NCI-H774 (cell line): ENCODE measurements at places on chromosomes 5 and 9.
A peak's percentile ranks its signal among the peaks of the same experiment; 100 is the strongest.

DNA sequence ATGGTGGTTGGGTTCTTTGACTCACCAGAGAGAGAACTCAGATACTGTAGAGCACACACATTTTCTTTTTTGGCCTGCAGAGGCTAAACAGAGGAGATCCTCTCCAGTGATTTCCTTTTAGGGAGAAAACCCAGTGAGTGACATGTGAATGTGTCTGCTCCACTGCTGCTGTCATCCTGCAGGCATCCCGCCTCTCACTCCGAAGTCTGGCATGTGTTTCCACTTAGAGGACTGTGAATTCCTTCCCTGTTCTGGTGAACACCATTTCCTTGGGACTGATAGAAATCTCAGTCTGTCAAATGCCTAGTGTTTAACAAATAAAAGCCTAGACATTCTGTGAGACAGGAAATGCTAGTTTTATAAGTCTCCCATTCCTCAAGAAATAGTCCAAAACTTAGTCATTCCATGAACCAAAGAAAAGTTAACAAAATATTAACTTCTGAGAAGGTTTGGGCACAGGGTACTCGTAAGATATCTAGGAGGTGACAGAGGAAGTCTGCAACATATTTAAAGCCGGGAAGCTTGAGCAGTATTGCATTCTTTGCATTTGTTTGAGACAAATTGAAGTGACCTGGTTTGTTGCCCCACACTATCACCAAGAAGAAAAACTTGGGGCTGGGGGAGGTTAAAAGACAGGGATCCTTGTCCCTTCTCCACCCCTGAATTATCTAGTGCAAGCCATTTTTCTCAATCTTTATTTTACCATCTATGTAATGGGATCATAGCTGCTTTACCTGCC lies 74.9 kb upstream of the NIPAL4 start:
- no peak for DNase-seq

DNA sequence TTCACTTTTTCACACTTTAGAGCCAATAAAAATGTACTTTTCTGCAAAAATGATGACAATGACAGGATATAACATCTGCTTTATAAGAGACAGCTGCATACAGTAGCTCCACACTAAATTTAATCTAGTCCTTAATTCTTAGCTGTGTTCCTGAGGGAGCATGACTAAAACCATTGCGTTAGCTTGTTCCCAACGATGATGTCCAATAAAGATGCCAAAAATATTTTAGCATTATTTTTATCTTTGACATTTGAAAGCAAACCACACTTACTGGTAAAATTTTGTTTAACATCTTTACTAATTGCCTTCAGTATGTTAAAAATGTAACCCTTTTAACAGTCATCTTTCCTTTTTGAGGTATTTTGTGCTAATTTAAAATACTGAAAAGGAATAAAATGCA lies 382.7 kb downstream of the CHSY3 start:
- DNase-seq, result no peak

GRCh38 chr5:120789918-120790317 lies 325.8 kb downstream of the PRR16 start:
- no peak for DNase-seq

GRCh38 chr9:28073270-28073669 lies 500.0 kb upstream of the C9orf72 start:
- DNase-seq, result peak; percentile 15

GRCh38 chr9:131407717-131408195 lies 13.9 kb downstream of the PRRC2B start:
- no peak for DNase-seq
